ENCODE measurements at places on chromosomes 3 and 15.
A peak's percentile ranks its signal among the peaks of the same experiment; 100 is the strongest.

GRCh38 chr15:79136434-79137046 lies 46.0 kb upstream of the RASGRF1 start:
- DNase-seq, result no peak

- peak; percentile 73 for DNase-seq
Observed at GRCh38 chr3:195467641-195468390, 25.0 kb upstream of the ACAP2 start.

- no peak for DNase-seq
Observed at GRCh38 chr15:64599716-64600115, 139.3 kb downstream of the ZNF609 start.

DNA sequence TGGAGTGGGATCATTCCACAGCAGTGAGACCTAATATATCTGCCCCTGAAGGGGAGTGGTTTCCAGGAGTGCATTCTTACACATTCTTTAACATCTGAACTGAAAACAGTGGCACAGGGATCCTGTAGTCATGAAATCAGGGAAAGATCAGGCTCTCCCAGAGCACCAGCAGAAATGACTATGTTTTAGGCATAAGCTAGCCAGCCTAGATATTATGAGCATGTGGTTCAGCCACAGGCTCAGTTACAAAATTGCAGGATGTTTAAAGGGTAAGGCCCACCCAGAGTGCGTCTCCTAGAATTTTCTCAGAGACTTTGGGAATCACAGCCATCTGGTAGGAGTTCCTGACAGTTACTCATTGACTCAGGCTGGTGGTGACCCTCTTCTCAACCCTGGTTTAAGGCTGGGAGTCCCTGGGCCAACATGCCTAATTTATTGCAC lies 20.9 kb downstream of the FSTL1 start:
- DNase-seq, result peak; percentile 56

DNA sequence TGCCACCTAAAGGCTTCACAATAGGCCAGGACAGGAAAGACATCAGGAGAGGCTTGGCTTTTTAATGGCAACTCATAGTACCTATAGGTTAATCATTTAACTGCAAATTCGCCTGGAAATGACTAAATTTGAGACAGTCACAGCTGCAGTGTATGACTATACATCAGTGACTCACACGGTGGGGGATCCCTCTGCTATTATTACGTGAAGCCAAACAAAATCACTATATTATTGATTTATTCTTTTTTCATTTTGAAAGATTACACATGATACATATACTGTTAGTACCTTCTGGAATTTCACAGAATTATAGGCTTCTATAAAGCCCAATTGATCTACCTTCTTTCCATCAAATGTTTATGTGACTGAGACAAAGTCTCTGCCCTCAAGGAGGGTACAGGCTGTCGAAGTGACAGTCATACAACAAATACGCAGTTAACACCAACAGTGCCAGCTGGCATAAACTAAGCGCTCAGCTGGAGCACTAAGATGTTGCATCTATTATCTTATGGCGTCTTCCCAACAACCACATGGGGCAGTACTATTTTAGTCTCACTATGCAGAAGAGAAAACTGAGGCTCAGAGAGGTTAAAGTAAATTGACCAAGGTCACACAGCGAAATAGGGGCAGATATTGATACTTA lies 82.0 kb upstream of the LMOD3 start:
- peak; percentile 91 for DNase-seq

DNA sequence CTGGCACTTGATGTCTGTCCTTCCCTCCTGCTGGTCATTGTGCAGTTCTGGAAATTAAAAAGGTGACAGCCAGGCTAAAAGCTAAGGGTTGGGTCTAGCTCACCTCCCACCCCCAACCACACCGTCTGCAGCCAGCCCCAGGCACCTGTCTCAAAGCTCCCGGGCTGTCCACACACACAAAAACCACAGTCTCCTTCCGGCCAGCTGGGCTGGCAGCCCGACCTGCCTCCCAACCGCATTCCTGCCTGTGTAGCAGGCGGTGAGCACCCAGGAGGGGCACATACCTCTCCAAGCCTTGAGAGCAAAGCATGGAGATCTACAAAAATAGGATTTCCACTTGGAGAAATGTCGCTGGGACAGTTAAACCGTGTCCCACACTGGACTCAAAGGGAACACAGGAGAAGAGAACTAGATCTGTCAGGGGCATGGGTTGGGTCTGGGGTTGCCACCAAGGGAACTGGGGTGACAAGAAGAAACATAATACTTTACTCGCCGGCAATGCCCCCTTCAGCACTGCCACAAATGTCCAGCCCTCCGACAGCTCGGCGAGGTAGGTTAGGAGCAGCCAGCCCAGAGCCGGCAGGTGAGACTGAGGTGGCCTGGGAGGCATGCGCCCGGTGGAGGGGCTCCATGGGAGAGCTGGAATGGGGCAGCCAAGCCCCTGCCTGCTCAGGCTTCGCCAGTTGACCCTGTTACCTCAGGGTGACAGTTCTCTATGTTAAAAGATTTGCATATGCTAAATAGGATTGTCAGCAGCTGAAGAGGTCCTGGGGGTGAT lies 52.2 kb downstream of the EXOG start:
- peak; percentile 58 for DNase-seq

GRCh38 chr3:188486126-188486525 lies 332.2 kb downstream of the LPP start:
- no peak for DNase-seq

DNA sequence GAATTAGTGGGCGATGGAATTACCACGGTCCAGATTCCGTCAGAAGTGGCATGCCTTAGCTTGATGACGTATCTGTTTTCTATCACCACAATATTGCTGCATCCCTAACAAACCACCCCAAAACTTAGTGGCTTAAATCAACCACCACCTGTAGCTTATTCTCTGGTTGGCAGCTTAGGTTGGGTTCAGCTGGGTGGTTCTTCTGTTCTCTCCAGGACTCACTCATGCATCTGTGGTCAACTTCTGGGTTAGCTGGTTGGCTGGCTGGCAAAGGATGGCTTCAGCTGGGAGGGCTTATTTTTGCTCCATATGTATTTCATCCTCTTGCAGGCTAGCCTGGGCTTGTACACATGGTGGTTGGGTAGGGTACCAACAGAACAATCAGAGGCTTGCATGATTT lies 288.8 kb upstream of the LRRFIP2 start:
- DNase-seq, result no peak

- DNase-seq, result no peak
Observed at GRCh38 chr3:13524979-13525669, 23.8 kb upstream of the FBLN2 start.

- DNase-seq, result no peak
Observed at GRCh38 chr15:98794748-98795147, 146.4 kb downstream of the IGF1R start.

GRCh38 chr3:30181581-30181980 lies 424.8 kb upstream of the TGFBR2 start:
- DNase-seq, result no peak

GRCh38 chr15:70772402-70772801 lies 9.0 kb upstream of the UACA start:
- peak; percentile 58 for DNase-seq

DNA sequence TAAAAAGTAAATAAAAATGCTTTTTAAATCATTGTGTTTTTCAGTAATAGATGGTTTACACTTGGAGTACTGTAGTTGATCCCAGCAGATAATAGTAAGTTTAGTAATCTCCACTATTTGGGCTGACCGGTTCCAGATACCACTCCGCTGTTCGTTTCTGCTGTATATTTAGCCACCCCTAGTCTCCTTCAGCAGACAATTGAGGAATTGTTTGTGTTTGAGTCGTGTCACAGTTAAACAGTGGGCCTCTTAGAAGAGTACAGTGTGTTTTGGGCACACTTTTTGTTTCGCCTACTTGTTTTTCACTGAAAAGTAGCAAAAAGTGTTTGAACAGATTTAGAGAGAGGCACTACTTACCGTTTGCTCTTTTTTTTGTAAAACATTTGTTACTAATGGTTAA lies 33.2 kb downstream of the PAK2 start:
- DNase-seq, result no peak

DNA sequence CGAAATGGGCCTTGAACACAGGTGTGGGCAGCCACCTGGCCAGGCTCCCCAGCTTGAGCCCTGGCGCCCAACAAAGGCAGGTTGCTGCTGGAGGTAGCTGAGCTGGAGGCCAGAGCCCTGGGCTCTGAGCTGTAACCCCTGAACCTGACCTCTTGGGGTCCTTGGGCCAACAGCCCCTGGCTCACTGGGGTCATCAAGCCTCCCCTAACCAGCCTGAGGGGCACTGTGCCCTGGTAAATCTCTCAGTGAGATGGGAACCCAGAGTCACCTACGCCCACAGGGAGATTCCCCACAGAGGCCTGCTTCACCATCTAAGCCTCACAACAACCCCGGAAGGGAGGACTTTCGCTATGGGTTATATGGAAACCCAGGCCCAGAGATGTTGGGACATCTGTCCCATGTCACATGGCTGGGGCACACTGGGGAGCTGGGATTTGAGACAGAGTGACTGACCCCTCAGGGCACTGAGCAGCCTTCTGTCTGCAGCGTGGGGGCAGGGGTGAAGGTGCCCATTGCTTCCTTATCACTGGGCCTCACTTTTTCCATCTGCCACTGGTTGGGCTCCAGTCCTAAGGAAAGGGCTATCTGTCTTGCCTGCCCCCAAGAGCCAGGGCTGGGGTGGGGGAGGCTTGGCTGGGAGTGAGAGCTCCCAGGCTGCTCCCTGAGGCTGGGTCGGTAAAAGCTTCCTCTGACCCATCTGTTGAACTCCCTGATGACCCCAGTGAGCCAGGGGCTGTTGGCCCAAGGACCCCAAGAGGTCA lies 59.1 kb downstream of the IQSEC1 start:
- DNase-seq, result no peak

- peak; percentile 44 for DNase-seq
Observed at GRCh38 chr3:124516333-124516732, 213.9 kb upstream of the UMPS start.

DNA sequence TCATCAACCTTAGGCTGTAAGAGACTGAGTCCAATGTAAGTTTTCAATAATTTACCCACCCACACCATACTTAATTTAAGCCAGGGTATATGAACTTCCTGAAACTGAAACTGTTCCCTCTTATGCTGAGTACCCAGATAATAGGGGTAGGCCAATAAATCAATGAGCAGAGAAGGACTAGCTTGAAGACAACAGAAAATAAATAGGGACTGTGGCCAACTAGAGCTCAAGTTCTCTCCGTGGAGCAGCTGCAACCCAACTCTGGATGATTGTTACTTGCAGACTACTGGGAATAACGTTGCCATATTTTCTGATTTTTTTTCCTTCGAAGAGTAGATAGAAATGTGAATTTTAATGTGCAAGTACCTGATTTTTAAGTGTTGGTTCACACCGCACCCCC lies 128.0 kb downstream of the ATG7 start:
- no peak for DNase-seq

- peak; percentile 65 for DNase-seq
Observed at GRCh38 chr3:138935863-138936740, 10.8 kb downstream of the FOXL2 start.

DNA sequence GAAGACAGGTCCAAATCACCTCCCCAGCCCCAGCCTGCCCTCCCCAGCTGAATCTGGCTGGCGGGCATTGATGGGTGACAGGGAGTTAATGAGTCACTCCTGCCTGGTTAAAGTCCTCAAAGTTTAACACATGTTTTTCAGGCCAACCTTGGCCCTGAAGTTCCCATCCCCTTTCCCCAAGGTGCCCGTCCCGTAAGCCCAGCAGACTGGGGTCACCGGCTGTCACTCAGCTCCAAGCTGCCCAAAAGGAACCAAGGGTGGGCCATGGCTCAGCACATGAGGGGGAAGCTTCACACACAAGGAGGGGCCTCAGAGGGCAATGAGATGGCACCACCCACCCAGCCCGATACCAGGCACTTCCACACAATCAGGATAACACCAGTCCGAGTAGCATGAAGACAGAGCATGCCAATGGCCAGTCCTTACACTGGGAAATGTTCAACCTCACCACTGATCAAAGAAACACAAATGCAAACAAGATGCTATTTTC lies 10.2 kb upstream of the KLF15 start:
- peak; percentile 77 for DNase-seq

- DNase-seq, result no peak
Observed at GRCh38 chr3:64676831-64677230, 11.0 kb downstream of the ADAMTS9 start.

DNA sequence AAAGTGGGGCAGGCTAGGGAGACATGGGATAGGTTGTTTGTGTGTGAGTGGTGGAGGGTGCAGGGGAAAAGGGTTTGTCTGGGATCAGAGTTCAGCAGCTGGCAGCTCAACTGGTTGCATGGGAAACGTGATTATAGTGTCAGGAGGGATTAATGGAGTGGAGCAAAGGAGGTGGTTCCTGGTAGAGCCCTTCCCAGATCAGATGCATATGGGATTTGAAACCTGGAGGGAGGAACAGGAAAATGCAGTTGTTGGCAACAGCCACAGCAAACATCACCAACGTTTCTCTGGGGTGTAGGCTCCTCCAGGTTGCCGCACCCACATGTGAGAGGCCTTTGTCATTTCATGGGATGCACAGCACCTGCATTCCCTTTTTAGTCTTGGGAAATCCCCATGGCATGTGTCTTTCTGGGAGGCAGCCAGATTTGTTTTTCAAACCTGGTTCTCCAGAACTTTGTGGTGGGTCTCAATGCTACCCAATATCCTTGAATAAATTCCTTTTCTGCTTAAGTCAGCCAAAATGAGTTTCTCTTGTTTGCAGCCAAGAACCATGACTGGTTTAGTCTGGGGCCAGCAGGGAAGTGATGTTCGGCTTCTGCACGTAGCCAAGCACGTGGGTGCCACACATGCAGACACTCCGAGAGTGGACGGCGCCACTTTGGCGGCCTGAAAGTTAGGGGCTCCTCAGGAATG lies 61.3 kb downstream of the BDH1 start:
- peak; percentile 83 for DNase-seq

DNA sequence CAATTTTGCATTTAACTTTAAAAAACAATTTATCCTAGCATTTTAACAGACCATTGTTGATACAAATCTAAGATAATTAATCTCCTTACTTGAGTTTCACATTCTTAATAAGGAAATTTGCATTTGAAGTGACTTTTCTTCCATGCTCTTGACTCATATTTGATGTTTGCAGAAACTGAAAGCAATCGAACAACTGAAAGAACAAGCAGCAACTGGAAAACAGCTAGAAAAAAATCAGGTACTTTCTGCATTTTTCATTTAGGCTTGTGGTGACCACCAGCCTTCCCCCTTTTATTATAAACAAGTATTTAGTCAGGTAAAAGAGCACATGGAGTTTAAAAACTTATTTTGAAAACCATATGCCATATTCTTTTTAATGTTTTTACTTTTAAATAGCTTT lies 20.1 kb upstream of the SELENOT start:
- DNase-seq, result no peak

Data from kidney tubule cell (primary cell).